Activated T-cell treated with anti-CD3 and anti-CD28 coated beads, Interleukin-2, amount 50 U/mL, for 48 hours (primary cell): ENCODE measurements at places on chromosomes 7 and 10.

DNA sequence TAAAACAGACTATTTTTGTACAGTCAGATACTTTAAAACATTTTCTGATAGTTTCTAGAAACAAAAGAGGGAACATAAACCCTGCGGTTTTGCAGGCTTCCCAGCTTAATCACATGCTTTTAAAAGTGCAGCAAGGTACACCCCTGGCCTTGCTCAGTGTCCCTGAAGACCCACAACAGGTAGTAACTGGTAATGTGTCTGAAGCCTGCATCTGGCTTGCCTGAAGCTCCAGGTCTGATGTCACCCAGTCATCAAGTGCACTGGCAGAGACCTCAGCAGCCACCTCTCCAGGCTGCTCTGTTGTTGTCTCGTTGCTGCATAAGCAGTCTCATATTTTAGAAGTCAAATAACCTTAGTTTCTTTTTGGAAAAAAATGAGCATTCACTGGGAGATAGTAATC is 376.1 kb upstream of the MTPN start:
- DNase-seq, result no peak

DNA sequence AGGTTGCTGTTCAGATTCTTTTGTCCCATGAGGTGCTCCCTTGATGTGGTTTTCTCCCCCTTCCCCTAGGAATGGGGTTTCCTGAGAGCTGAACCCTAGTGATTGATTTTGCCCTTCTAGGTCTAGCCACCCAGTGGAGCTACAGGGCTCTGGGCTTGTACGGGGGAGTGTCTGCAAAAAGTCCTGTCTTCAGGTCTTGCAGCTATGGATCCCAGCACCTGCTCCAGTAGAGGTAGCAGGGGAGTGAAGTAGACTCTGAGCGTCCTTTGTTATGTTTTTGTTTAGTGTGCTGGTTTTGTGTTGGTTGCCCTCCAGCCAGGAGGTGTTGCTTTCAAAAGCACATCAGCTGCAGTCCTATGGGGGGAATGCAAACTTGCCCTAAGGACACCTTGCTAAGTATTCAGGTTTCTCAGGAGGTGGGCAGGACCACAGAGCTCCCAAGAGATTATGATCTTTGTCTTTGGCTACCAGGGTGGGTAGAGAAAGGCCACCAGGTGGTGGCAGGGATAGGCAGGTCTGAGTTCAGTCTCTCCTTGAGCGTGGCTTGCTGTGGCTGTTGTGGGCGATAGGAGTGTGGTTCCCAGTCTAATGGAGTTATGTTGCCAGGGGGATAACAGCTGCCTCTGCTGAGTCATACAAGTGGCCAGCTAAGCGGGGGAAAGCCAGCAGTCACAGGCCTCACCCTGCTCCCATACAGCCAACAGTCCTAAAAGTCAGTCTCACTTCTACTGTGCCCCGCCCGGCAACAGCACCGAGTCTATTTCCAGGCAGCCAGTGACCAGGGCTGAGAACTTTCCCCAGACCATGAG is 92.4 kb upstream of the JCAD start:
- no peak for DNase-seq

- DNase-seq, result peak; percentile 42
Observed at GRCh38 chr7:139829025-139829774, at the start of gene TBXAS1. TBXAS1 (plus strand) TSS chr7:139829264; CDS start chr7:139829391, 127 bp downstream.

GRCh38 chr10:127063762-127064161 is 132.6 kb downstream of the INSYN2A start:
- DNase-seq, result no peak

DNA sequence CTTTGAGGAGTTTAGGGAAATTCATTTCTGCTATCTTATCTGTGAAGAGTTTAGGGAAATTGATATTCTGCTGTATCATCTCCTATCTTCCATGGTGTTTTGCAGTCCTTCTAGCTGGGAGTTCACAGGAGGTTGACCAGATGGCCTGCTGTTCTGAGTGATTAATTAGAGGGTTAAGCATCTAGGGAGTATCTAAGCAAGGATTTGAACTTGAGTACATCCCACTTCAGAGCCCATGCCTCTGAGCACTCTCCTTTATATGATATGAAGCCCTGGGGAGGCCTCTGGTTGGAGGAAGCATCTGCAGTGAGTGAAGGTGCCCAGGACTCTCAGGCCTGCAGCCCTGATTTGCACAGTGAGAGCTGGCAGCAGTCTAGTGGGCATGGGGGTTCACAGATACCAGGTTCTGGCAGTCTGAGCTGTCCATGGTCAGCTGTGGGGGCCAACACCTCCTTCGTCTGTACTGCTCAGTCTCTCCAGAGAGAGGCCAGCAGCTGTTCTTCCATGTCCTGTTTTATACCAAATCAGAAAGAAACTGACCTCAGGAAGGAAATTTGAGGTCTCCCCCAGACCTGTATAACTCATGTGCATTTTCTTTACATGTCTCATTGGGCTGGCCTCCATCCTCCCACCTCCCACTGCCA is 156.9 kb downstream of the PLCE1 start:
- DNase-seq, result no peak

GRCh38 chr7:79037001-79037400 is 416.5 kb downstream of the MAGI2 start:
- DNase-seq, result no peak

GRCh38 chr7:43470110-43470509 is 112.8 kb upstream of the STK17A start:
- no peak for DNase-seq

DNA sequence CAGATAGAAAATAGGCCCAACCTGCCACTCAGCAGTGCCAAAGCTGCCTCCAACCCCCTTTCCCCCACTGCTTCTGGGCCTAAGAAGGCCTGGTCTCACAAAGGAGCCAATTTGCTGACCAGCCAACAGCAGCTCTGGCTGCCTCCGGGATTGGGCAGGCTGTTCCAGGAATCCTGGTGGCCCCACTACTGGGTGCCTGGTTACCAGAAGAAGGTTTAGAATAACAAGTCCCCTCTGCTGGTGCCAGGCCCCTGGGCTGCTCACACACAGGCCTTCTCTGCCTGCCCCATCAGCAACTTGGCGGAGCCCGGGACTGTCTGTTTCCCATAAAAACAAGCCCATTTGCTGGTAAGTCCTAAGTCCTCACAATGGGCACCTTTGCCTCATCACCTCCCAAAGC is 1.2 kb downstream of the PHKG1 start:
- no peak for DNase-seq

GRCh38 chr10:103564776-103565520 is 71.4 kb downstream of the NEURL1 start:
- peak; percentile 77 for DNase-seq

- DNase-seq, result no peak
Observed at GRCh38 chr7:28355635-28356319, 56.5 kb upstream of the CREB5 start.

GRCh38 chr7:85583131-85583953 is 396.5 kb upstream of the SEMA3D start:
- DNase-seq, result no peak

DNA sequence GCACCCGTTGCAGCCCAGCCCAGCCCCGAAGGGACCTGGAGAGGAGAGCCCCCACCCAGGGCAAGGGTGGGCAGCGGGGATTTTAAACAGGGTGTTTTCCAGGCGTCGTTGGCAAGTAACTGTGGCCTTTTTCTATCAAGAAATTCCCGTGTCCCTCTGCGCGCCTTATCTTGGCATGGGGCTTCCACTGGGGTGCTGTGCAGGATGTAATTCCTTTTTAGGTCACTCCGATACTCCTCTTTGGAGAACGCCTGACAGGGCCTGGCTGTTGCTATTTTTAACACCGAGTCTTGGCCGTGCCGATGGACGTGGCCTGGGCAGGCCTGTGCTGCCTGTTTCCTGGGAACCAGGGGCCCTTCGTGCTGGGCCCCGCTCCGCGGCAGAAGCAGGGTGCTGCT is 93.8 kb downstream of the INPP5A start:
- no peak for DNase-seq

DNA sequence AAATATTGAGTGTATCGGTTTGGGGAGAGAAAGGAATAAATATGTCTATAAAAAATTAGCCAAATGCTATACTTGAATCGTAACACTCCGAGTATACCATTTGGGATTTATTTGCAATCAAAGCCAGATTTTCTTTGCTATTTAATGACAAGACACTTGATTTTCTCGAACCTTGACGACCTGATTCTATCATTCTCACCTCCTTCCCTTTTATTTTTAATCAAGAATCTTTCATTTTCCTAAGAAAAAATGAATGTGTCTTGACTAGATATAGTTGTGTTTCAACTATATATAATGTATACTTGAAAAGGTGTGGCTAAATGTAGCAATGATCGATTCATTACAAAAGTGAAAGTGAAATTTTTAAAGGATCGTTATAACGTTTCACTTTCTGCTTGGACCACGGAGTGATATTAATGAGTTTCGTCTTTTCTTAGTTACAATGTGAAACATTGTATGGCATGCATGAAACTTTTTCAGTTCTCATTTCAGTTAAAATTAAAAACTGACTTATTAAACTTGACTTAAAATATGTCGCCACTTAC is 562 bp downstream of the NUB1 start:
- DNase-seq, result no peak

- no peak for DNase-seq
Observed at GRCh38 chr7:101241015-101241363, 3.4 kb upstream of the CLDN15 start.

GRCh38 chr7:32890793-32891042 is 842 bp downstream of the KBTBD2 start:
- no peak for DNase-seq

DNA sequence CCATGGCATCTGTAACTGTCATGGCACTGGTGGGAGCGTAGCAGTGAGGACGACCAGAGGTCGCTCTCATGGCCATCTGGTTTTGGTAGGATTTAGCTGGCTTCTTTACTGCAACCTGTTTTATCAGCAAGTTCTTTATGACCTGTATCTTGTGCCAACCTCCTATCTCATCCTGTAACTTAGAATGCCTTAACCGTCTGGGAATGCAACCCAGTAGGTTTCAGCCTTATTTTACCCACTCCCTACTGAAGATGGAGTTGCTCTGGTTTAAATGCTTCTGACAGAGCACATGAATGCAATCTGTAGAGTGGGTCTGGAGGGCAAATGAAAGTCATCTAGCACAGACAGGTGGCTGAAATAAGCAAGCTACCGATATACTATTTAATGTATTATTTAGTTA is 55.3 kb upstream of the OPN4 start:
- no peak for DNase-seq

DNA sequence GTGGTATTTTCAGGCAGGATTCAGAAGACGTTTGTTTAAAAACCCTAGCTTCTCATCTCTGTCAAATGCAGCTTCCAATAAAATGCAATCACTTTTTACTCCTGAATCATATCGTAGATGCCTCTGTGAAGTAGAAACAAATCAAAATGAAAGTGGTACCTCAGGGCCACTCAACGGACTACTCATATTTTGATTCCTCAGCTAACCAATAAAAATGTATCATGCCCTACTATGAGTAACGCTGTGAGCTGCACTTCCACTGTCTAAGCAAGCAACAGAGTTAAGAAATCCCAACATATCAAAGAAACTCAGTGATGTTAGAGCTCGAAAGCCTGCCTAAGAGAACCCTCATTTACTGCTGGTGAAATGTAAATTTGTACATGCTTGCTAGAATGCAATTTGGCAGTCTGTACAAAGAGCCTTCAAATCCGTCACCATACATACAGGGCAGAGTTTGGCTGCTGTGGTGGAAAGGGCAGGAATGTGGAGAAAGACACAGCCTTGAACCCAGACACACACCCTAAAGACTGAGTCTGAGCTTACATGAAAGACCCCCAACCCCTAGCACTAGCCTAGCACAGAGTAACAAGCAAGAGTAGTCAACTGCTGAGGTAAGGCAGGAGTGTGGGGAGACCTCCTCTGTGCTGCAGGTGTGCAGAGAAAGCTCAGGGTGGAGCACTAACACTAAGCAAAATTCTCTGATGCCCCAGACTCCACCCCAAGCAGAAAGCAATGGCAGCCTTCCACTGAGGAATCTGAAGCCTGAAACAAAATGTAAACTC is 151.5 kb downstream of the ANK3 start:
- peak; percentile 22 for DNase-seq

GRCh38 chr7:158040199-158040598 is 547.4 kb downstream of the PTPRN2 start:
- no peak for DNase-seq

DNA sequence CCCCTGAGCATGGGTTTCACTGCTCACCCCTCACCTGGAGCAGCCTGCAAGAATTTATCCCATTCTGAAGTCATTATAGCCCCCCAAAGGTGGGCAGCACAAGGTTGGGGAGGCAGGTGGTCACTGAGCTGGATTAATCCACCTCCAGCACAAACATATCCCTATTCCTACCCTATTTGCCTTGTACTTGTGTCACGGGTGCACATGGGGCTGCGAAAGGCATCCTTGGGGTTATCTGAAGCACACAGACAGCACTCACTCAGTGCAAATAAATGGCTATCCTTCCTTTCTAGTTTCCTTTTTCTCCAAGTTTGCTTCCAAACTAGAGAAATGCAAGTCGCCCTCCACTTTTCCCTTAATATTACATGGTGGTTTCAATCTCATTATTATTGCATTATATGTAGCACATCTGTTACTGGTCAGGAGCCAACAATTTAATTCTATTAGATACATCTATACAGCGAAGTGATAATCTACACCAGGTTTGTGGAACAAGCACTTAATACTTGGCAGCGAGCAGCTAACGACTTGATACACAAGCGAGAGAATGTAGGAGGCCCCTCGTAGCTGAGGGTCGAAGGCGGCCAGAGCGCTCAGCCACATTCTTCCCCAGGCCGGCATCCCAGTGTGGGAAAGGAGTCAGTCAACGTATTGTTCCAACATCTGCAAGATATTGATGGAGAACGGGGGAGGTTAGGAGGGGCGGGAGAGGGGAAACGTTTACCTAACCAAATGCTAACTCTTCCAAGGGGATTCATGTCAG is 121.3 kb upstream of the HABP2 start:
- DNase-seq, result no peak

- DNase-seq, result no peak
Observed at GRCh38 chr7:23247046-23247602, 549 bp downstream of the GPNMB start.

- DNase-seq, result no peak
Observed at GRCh38 chr10:30176182-30176581, 116.8 kb upstream of the JCAD start.

DNA sequence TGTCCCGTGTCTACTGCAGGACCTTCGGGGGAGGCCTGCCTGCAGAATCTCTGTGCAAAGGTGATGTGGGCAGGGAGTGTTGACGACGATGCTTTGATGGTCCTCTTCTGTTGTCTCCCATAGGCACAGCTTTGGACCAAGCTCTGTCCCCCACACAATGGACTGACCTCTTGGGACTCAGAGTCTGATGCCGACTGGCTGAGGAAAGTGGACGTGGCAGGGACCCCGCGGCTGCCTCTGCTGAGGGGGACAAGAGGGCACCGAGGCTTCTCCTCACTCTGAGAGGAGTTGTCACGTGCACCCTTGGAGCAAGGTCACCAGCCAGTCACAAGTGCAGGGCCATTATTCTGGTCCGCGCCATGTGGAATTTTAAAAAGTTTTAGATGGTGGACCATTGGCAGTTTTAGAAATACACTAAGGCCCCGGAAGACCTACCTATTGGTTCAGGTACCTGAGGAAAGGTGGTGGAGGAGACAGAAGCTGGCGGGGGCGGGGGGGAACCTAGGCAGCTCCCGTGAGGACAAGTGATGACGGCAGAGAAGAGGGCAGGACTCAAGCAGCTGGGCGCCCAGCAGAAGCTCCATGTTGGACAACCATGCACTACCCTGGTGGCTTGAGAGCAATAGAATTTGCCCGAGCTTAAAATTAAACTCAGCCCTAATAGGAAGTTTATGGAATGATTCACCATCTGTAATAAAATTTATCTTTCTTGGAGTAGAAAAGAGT is 331.4 kb downstream of the PTPRN2 start:
- DNase-seq, result no peak

- no peak for DNase-seq
Observed at GRCh38 chr10:76169246-76169645, 737.8 kb downstream of the LRMDA start.

- no peak for DNase-seq
Observed at GRCh38 chr7:150396426-150396825, 17.3 kb downstream of the ZNF775 start.
